ENCODE measurements at places on chromosomes 16 and 17.
A peak's percentile ranks its signal among the peaks of the same experiment; 100 is the strongest.

DNA sequence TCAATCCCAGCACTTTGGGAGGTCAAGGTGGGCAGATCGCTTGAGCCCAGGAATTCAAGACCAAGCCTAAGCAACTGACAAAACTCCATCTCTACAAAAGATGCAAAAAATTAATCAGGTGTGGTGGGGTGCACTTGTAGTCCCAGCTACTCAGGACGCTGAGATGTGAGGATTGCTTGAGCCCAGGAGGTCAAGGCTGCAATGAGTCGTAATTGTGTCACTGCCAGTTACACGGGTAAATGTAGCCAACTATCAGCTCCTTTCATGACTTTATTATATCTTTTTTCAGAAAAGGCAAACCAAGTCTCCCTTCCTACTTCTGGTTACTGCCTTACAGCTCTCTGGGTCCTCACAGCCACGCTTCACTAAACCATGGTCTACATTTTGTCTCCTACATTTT lies 4.0 kb downstream of the SDF2 start:
- no peak for DNase-seq

DNA sequence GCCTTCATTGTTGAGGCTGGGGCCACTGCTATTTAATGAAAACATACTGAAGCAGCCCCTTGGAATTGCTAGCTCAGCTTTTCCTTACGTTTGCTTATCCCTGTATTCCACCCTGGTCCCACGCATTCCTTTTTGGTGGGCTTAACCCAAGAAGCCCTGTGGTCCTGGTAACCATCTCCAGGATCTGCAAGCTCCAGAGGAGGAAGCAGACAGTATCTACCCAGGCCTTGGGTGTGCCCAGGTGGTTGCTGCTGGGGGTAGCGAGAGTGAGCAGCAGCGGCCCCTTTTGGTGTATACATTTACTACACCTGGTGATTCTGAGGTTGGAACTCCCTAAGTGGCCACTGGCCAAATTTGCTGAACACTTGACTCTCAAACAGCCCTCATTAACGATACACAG lies 97.7 kb downstream of the CBLN1 start:
- DNase-seq = no peak

DNA sequence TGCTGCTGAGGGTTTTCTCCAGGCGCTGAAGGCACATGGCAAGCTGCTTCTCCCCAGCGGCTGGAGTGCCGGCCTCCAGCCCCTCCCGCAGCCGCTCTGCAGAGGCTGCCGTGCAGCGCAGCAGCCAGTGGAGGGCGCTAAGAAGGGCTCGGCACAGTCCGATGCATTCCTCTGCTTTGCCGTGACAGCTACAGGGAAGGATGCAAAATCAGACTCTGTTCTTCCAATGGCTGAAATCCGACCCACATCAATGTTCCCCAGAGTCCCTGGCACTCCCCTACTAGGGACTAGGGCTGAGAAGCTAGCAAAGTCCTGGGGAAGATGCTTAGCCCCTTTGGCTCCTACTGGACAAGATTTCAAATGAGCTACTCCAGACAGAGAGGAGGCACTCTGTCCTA lies 19.0 kb downstream of the MED24 start:
- DNase-seq = no peak

GRCh38 chr16:11014136-11014535 lies 69.8 kb downstream of the CLEC16A start:
- no peak for DNase-seq

DNA sequence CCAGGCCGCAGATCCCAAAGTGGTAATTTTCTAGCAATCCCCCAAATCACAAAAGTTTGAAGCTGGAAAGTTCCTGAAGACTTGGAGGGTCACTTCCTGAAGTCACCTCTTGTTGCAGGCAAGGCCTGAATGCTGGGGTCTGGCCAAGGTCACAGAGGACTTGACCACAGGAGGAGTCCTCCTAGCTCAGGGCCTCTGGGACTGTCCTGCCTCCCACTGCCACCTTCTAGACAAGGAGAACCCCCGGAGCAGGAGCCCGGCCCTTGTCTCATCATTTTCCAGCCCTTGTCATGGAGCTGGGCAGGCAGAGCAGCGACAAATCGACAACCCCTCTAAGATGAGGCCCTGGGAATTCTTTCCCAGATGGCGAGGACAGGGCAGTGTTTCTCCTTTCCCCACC lies 330 bp downstream of the CDH16 start:
- no peak for DNase-seq

DNA sequence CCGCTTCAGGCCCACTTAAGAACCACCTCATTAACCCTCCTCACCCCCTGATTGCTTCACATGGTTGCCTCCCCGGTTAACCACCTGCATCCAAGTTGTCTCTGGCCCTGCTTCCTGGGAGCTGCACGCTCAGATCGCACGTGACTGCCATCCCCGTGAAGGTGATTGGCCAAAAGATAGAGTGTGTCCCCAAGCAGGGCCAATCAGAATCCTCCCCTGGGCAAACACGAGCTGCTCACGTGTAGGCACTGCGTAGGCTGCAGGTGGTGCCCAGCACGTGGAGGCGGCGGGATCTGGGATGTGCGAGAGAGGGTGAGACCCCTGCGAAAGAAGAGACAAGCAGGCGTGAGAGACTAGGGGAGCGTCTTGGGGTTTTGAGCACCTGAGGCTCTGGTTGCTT lies 111.8 kb upstream of the CRHR1 start:
- no peak for DNase-seq

GRCh38 chr17:29956225-29956624 lies 14.8 kb downstream of the EFCAB5 start:
- DNase-seq = no peak

GRCh38 chr16:586645-587590 lies 2.9 kb upstream of the RAB40C start:
- DNase-seq = no peak

GRCh38 chr16:2498531-2499253 lies 15.1 kb upstream of the ATP6V0C start:
- DNase-seq = no peak

DNA sequence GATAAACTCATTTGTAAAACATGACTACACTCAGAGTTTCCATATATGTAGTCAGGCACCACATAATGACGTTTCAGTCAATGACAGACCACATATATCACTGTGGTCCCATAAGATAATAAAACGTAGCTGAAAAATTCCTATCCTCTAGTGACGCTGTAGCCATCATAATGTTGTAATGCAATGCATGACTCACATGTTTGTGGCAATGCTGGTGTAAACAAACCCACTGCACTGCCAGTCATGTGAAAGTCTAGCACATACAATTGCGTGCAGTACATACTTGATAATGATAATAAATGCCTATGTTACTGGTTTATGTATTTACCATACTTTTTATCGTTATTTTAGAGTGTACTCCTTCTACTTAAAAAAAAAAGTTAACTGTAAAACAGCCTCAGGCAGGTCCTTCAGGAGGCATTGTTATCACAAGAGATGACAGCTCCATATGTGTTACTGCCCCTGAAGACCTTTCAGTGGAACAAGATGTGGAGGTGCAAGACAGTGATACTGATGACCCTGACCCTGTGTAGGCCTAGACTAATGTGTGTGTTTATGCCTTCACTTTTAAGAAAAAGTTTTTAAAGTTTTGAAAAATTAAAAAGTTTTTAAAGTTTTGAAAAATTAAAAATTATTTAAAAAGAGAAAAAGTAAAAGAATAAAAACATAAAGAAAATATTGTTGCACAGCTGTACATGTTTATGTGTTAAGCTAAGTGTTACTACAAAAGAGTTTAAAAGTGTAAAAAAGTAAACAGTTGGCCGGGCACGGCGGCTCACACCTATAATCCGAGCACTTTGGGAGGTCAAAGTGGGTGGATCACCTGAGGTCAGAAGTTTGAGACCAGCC lies 9.0 kb downstream of the STAT5B start:
- DNase-seq = no peak

- DNase-seq = no peak
Observed at GRCh38 chr16:50500171-50500874, 47.9 kb upstream of the NKD1 start.

GRCh38 chr17:40309031-40309948 lies at the start of gene RARA:
RARA (plus strand) TSS chr17:40309180; CDS start chr17:40331219, 22,039 bp downstream.
- DNase-seq = peak; percentile 61

- no peak for DNase-seq
Observed at GRCh38 chr17:36850790-36851189, 86.5 kb upstream of the LHX1 start.

DNA sequence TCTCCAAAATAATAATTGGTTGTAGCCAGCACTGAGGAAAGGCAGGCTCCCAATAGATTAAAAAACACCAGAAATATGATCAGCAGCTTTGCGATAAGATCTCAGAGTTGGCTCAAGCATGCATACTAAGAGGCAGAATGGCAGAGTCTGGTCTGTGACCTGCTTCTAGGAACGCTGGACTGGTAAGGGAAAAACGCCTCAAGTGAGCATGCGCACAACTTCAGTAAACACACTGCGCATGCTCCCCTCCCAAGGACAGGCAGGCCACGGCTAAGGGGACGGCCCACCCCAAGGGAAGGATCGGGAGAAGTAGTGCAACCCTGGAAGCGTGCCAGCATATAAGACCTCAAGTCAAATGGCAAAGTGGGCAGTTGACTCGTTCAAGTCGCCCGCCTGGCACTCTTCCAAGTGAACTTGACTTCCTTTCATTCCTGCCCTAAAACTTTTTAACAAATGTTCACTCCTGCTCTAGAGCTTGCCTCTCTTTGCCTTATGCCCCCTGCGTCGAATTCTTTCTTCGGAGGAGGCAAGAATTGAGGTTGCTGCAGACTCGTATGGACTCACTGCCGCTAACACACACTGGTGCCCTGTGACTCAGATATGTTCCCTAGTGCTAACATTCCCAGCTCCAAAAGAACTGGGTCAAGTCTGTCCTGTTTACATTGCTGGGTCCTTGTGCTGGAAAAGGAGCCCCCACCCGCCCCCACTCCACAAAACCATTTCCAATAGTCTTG lies 22.4 kb upstream of the PRM1 start:
- no peak for DNase-seq

DNA sequence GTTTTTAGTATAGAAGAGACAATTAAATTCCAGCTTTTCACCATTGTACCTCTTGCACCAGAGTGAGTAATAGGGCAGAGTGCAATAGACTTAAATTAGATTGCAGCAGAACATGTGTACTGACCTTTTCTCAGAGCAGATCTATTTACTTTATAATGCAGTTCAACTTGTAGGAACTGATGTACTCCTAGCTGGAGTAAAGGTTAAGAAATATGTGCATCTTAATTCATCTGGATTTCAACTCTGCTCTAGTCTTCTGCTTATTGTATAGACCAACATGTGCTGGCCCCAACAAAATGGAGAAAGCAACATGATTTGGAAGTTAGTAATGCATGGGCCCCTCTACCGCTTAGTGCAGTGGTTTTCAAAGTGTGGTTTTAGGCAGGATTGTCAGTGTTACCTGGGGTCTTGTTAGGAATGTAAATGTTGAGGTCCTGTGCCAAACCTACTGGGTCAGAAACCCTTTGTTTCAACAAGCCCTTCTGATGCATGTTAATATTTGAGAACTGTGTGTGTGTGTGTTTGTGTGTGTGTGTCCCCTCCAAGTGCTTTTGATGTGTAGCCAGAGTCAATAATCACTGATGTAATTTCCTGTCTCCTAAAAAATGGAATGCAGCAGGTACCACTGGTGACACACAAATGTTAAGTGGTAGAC lies 138.6 kb downstream of the TOX3 start:
- DNase-seq = no peak

DNA sequence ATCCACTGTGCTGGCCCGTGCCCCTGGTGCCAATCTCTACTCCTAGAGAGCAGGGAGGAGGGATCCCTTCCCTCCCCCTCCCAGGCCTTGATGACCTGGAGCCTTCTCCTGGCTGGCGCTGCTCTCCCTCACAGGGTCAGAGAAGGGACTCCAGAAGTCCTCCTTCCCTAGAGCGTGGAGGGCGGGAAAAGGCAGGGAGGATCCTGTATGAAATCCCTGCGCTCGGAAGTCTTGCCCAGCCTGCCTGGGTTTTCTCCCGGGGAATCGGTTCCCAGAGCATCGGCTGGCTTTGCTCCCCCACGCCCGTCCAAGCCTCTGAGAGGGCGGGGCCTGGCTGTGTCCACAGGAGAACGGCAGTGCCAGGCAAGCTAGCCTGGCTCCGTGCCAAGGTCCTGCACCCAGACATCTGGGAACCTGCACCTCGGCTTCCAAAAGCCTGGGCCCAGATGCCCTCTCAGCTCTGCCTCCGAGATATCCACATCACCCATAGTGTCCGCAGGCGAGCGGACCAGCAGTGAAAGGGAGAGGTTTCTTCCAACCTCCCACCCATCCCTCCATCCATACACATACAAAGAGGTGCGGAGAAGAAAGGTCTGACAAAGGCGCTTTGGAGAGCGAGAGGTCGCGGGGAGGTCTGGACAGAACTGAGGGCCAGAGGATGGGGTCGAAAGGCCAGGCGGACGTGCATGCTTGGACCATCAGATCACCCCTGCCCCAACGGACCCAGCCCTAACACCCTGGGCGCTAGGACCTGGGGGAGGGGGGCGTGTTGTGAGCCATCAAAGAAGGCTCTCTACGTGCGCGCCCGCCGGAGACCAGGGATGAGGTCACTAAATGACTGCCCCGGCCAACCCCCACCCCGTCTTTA lies 1.1 kb downstream of the MPP2 start:
- DNase-seq = peak; percentile 64

- no peak for DNase-seq
Observed at GRCh38 chr17:44970136-44970741, 2.1 kb upstream of the C1QL1 start.

GRCh38 chr17:37802712-37803416 lies 58.0 kb upstream of the HNF1B start:
- DNase-seq = no peak

DNA sequence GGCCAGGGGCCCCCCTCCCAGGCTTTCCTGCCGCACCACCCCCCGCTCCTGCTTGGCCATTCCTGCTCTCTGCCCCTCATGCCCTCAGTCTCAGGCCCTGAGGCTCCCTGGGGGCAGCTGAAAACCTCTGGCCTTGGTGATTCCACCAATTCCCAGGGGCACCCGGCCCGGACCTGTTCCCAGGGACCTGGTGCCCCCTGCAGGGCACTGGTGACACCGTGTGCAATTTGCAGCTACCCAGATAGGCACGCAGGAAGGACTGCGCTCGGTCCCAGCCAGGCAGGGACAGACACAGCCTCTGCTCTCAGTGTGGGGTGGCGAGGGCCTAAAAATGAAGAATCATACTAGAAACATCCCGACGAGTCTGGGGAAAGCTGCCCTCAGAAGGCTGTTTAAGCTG lies 13.4 kb downstream of the WFDC1 start:
- no peak for DNase-seq

- DNase-seq = no peak
Observed at GRCh38 chr17:42873315-42873714, 22.3 kb downstream of the AOC3 start.

- DNase-seq = no peak
Observed at GRCh38 chr16:72287649-72288048, 115.7 kb upstream of the PMFBP1 start.
